ENCODE measurements at places on chromosomes 7 and 10.

GRCh38 chr10:87931836-87932230, 68.4 kb downstream of the PTEN start:
- DNase-seq: no peak

DNA sequence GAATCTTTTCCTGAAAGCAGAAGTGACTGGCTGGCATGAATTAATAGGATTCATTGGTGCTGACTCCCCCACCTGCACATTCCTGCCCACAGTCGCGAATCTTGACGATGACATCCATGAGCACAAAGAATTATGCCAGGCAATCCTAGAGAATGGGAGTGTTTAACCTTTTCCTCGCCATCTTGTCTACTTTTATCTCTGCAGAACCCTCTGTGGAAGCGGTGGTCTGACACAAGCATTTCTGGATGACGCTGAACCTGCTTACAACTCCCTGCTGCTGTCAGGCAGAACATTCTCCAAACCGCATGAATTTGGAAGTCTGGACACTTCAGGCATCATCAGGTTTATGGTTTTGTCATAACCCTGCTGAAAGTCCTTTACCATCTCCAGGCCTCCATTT, 36.5 kb downstream of the KLF6 start:
- no peak for DNase-seq

GRCh38 chr7:104962781-104963180, 51.2 kb upstream of the KMT2E start:
- DNase-seq: no peak

- no peak for DNase-seq
Measured at GRCh38 chr10:62233356-62234076, 35.1 kb downstream of the RTKN2 start.

DNA sequence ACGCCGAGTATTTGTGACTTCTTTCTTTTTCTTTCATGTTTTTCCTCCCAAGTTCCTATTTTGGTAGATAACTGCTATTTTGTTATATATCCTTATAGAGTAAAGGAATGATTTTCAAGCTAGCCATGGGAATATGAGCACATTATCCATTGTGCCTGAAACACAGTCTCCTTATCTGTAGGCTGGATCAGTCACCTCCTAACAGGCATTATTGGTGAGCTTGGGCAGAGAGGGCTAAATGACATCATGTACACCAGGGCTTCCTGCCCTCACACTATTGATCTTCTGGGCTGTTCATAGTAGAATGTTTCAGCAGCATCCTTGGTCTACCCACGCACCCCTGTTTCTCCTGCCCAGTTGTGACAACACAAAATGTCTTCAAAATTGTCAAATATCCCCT, 88.1 kb upstream of the CTBP2 start:
- DNase-seq: no peak

DNA sequence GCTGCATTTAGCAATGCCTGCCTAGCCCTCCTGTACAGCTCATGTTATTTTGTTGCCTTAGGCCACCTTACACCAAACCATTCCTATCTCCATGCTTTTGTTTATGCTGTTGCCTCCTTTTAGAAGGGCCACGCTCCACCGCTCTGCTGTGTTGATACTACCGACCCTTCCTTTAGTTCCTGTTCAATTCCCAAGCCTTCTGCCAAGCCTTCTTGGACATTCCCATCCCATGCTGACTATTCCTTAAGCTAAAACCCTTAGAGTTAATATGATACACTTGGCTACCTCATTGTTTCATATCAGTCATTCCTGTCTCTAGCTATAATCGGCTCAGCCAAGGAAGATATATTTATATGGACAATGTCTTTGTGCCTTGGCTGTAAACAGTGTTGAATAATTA, 705.5 kb downstream of the LRMDA start:
- no peak for DNase-seq

- DNase-seq: no peak
Measured at GRCh38 chr10:127257395-127257794, 61.0 kb upstream of the INSYN2A start.

- no peak for DNase-seq
Measured at GRCh38 chr7:5284304-5285281, 1.9 kb downstream of the SLC29A4 start.

GRCh38 chr7:150317748-150318444, 5.3 kb upstream of the LRRC61 start:
- DNase-seq: no peak

GRCh38 chr10:6228010-6228511, 25.3 kb downstream of the PFKFB3 start:
- no peak for DNase-seq

DNA sequence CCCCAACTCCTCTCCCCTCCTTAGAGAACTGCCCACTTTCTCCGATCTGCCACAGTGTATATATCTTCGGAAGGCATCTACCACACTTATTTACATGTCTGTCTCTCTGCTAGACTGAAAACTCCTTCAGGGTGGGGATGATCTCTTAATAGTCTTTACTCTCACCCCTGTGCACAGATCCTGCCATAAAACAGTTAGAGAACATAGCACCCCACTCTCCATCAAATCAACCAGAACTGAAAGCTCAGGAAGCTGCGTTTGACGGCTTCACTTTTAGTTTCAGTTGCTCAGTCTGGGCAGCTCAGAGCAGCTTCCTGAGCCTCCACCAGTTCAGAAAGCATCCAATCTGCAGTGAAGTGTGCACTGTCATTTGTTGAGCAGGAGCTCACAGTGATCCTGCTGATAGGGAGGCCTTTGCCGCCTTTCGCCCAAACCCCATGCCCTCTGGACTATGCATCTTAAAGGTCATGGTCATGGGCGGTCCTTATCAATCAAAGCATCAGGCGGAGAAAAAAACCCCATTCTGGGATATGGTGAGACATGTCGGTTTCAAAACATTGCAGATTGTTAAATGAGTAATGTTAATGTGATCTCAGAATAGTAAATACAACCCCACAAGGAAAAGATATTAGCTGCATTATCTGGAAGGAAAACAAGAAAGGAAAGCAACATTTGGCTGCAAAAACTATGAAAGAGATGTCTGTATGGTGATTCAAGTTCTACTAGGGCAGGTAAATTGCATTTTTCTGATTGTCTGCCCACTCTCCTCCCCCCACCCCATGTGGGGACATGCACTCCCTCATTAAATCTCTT, 167.1 kb upstream of the ADO start:
- DNase-seq: peak; percentile 62

GRCh38 chr10:48632166-48632565, 27.3 kb upstream of the ARHGAP22 start:
- no peak for DNase-seq

- no peak for DNase-seq
Measured at GRCh38 chr10:64011912-64012714, 490.9 kb downstream of the REEP3 start.

DNA sequence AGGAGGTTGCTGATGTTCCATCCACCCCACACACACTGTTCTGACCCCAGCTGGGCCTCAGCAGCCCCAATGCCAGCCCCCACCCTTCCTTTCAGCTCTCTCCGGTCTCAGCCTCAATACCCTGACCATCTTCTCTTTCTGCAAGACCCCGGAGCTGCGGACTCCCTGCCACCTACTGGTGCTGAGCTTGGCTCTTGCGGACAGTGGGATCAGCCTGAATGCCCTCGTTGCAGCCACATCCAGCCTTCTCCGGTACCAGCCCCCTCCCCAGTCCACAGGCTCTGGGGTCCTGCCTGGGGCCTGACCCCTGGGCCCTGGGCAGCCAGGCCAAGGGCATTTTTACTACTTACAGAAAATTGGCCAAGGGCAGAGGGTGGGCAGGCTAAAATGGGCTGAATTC, 2.6 kb downstream of the RGR start:
- DNase-seq: no peak

- no peak for DNase-seq
Measured at GRCh38 chr10:100697631-100698030, 47.8 kb upstream of the PAX2 start.

DNA sequence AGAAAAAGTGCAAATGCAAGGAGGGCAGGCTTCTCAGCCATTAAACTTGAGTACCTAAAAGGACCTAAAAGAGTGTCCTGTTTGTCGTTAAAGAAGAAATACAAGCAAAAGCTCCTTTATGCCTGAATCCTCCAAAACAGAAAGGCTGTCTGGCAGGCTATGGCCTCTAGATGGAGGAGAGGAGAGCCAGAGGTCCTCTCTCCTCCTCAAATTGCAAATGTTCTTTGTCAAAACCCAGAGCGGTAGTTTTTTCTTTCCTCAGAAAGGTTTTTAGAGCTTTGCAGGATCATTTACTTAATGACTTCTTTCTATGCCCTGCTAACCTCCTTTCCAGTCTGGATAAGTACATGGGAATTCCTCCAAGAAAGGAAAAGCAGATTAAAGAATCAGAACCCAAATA, 1.9 kb upstream of the SORCS1 start:
- no peak for DNase-seq

DNA sequence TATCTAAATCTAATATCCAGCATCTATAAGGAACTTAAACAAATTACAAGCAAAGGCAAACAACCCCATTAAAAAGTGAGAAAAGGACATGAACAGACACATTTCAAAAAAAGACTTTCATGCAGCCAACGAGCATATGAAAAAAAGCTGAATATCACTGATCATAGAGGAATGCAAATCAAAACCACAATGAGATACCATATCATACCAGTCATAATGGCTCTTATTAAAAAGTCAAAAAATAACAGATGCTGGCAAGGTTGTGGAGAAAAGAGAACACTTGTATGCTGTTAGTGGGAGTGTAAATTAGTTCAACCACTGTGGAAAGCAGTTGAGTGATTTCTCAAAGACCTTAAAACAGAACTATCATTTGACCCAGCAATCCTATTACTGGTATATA, 334.4 kb upstream of the CACNA2D1 start:
- no peak for DNase-seq

GRCh38 chr7:151456782-151457181, 16.8 kb upstream of the CRYGN start:
- no peak for DNase-seq

GRCh38 chr7:101678658-101679057, 49.6 kb upstream of the MYL10 start:
- no peak for DNase-seq

GRCh38 chr10:118501637-118502440, 93.6 kb downstream of the PRLHR start:
- DNase-seq: no peak

GRCh38 chr10:5596611-5597341, 69.6 kb downstream of the ASB13 start:
- DNase-seq: no peak

DNA sequence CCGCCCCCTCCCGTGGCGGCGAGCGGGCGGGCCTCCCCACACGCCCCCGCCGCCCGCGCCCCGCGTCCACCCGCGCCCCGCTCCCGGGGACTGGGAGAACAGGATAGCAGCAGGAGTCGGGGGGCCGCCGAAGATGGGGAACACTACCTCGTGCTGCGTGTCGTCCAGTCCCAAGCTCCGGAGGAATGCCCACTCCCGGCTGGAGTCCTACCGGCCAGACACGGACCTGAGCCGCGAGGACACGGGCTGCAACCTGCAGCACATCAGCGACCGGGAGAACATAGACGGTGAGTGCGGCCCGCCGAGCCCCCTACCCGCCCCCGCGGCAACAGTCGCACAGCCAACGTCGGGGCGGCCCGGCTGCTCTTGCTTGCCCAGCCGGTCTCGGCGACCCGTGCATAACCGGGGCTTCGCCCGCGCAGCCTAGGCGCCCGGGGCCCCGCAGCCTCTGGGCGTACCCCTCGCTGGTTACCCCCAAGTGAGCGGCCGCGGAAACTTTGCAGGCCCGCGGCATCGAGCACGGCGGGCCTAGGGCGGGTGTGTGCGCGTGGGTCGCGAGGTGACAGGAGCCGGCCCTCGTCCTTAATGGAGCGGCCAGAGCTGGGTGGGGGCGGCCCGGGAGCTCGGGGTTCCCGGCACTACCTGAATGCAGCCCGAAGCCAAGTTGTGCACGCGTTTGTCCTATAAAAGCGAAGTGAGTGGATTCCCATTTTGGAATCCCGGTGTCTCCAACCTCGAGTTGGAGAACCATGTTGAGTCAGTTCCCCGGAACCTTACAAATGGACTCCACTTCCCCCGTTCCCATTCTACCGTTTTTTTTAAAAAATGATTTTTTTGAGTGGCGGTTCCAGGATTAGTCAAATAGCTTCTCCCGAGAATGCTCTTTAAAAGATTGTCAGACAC, 863 bp downstream of the CCNY start:
- DNase-seq: no peak

- no peak for DNase-seq
Measured at GRCh38 chr7:82726038-82726800, 282.6 kb upstream of the CACNA2D1 start.

DNA sequence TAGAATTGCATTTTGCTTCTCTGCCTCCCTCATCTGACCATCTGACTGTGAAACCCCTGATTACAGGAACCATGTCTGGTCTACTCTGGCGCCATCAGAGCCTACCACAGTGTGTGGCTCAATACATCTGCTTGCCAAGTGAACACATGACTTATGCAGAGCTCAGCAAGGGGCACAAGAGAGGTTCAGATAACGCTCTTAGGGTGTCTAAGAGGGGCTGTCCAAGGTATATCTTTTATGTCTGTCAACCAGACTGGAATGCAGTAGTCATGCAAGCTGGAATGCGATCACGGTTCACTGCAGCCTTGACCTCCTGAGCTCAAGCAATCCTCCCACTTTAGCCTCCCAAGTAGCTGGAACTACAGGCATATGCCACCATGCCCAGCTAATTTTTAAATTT, 10.3 kb upstream of the RRP12 start:
- DNase-seq: no peak

GRCh38 chr10:48492201-48492600, 112.7 kb downstream of the ARHGAP22 start:
- no peak for DNase-seq

GRCh38 chr10:77190291-77190690, 447.3 kb downstream of the KCNMA1 start:
- DNase-seq: no peak

GRCh38 chr7:42198974-42199668, 37.9 kb downstream of the GLI3 start:
- DNase-seq: no peak

DNA sequence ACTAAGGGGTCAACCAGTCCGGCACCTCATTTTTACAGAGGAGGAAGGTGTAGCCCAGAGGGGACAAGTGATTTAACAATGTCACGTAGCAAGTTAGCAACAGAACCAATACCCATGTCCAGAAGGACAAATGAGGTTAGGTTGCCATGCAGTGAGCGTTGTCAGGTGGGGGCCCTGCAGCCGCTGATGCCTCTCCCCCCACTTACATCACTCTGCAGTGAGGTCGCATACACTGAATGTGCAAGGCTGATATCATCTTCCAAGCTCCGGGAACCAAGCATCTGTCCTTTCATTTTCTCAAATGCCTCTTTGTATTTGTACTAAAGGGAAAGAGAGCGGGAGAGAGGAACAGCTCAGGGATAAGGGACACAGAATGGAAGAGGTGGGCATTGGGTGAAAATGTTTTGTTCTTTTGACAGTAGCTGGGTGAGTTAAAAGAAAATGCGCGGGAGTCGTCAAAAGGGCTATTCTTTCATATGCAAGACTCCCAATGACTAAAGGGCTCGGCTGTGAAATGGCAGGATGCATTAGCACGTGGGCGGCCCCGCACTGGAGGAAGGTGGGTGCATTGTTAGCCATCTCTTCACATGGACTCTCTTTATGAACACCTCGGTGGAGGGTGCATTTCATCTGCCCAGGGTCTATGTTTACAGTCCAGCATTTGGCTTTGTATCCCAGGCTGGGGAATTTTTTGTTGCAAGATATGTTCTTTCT, 49.7 kb downstream of the NRAP start:
- no peak for DNase-seq
